ENCODE measurements at places on chromosomes 2 and 18. TPM values are rescaled to one million over a fixed set of nuclear protein-coding genes. Genes with fewer than 3 reads are reported as not detected.

DNA sequence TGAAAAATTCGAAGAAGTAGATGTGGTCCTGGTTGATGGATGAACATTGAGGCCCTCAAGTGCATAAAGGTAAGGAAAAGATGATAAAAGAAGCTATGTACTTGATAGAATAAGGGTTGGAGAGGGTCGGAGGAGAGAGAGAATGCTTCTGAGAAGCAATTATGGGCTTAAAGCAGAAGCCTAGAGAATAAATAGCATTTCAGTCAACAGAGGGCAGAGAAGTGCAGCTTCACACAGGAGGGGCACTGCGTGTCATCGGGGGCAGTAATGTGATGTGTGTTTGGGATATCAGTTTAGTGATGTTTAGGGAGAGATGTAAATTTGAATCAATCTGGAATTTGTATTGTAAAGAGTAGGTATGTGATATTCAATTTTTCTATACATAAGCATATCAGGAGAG, 334.5 kb downstream of the PIK3C3 start:
- no peak for DNase-seq
- no peaks in the 10 kb centered on the region for H3K36me3 ChIP-seq
- no peak overlapping the region for H3K4me3 ChIP-seq
- no peak overlapping the region for H3K27ac ChIP-seq
- no peaks in the 10 kb centered on the region for H3K4me1 ChIP-seq

DNA sequence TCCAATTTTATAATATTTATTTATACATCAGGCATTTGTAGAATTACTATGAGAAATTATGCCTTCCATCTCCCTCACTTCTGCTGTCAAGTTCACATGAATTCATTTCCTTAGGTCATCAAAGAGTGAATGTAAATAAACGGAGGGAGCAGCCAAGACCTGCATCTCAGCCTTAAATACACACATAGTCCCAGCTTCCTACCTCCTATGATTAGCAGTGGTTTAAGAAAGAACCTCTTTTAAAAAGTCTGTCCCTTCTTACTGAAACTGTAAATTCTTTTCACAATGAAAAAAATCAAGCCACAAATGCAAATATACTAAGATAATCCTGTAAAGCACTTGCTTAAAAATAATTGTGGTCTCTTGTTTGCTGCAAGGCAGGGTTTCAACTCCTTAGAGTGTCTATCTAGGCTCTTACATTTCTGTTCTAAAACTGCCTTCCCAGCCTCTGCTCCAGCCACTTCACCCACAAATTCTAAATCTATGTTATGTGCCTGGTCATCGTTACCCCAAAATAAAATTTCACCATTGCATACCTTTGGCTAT, 532.7 kb upstream of the FSHR start:
- H3K4me3 ChIP-seq, result no peak overlapping the region
- H3K4me1 ChIP-seq, result no peaks in the 10 kb centered on the region
- H3K36me3 ChIP-seq, result no peaks in the 10 kb centered on the region

DNA sequence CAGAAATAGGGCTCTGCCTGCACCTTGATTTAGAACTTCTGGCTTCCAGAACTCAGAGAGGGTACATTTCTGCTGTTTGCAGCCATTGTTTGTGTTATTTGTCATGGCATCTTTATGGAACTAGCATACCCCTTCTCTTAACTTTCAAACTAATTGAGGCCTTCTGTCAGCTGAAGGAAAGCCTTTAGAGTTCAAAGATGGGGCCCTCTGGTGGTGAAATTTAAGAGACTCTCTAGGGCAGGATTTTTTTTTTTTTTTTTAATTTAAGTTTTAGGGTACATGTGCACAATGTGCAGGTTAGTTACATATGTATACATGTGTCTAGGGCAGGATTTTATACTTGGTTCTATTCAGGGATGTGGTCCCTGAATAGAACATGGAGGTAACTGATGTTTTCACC, 260.6 kb upstream of the LINC00305 start:
- H3K27ac ChIP-seq, result no peak overlapping the region
- H3K36me3 ChIP-seq, result no peaks in the 10 kb centered on the region
- no peaks in the 10 kb centered on the region for H3K4me1 ChIP-seq
- DNase-seq, result peak; percentile 40

- H3K4me3 ChIP-seq, result peak within 1 kb of the TSS; percentile 71
- H3K27ac ChIP-seq, result peak within 1 kb of the TSS; percentile 94
- H3K36me3 ChIP-seq, result peaks cover 15% of the 10 kb centered on the region
- H3K27me3 ChIP-seq, result no peaks in the 10 kb centered on the region
Observed at GRCh38 chr2:96869822-96870625, at the start of gene SEMA4C. Gene SEMA4C (minus strand): TSS chr2:96870080. CDS start chr2:96867886, 2,194 bp downstream.

- DNase-seq, result peak; percentile 39
- H3K4me3 ChIP-seq, result no peak overlapping the region
- no peak overlapping the region for H3K27ac ChIP-seq
- H3K36me3 ChIP-seq, result no peaks in the 10 kb centered on the region
- no peaks in the 10 kb centered on the region for H3K27me3 ChIP-seq
Observed at GRCh38 chr18:13680612-13681011, 45.7 kb downstream of the FAM210A start.

- H3K4me3 ChIP-seq, result no peak overlapping the region
- H3K27me3 ChIP-seq, result no peaks in the 10 kb centered on the region
- no peaks in the 10 kb centered on the region for H3K36me3 ChIP-seq
- peak; percentile 10 for DNase-seq
- H3K4me1 ChIP-seq, result no peaks in the 10 kb centered on the region
- no peak overlapping the region for H3K27ac ChIP-seq
Observed at GRCh38 chr18:21484851-21485636, 115.5 kb downstream of the ESCO1 start.

DNA sequence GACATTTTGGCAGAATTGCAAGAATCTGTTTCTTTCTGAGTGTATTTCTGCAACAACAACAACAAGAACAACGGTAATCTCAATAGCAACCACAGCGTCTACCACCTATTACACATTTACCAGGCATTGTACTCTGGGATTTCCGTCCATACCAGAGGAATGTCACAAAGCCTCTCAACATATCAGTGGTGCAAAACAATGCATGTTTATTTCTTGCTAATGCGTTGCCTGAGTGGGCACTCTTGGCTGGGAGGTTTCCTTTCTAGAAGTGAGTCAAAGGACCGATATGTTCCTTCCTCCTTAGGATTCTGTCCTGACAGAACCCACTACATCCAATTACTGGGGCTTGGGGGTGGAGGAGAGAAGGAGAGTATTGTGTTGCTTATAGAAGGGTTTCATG, 585.6 kb downstream of the TSN start:
- no peaks in the 10 kb centered on the region for H3K36me3 ChIP-seq
- no peak for DNase-seq
- no peaks in the 10 kb centered on the region for H3K4me1 ChIP-seq
- H3K4me3 ChIP-seq, result no peak overlapping the region
- H3K27ac ChIP-seq, result no peak overlapping the region

- H3K4me3 ChIP-seq, result no peak overlapping the region
- no peak overlapping the region for H3K27ac ChIP-seq
- H3K4me1 ChIP-seq, result no peaks in the 10 kb centered on the region
- no peaks in the 10 kb centered on the region for H3K36me3 ChIP-seq
- DNase-seq, result no peak
Observed at GRCh38 chr18:23440131-23440530, 13.0 kb upstream of the RIOK3 start.

GRCh38 chr18:68387246-68387645, 327.7 kb downstream of the TMX3 start:
- no peak overlapping the region for H3K27ac ChIP-seq
- H3K27me3 ChIP-seq, result no peaks in the 10 kb centered on the region
- H3K36me3 ChIP-seq, result no peaks in the 10 kb centered on the region
- no peak overlapping the region for H3K4me3 ChIP-seq

DNA sequence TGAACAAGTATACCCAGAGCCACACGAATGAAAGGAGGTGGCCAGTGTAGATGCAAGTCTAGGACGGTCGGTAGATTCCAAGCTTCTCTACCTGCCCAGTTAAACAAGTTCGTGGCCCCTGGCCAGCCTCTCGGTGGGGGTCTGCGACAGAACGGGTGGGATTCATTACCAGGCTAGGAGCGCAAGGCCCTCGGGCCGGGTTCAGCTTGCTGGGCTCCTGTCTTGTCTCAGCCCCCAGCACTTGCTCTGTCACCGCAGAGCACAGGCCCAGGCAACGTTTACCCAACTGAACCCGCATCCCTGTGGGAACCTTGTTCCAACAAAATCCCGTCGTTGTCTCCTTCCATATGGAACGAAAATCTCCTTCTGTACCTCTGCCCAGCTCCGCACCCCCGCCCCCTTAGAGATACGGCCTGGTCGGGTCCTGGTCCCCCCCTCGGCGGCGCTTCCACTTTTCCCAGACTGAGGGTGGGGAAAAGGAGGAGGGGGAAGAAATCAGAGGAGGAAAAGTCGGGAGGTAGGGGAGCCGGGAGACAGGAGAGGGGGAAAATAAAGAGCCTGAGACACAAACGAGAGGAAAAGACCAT, 1.9 kb upstream of the EMX1 start:
- H3K27ac ChIP-seq, result no peak overlapping the region
- peaks cover 84% of the 10 kb centered on the region for H3K27me3 ChIP-seq
- H3K36me3 ChIP-seq, result no peaks in the 10 kb centered on the region

DNA sequence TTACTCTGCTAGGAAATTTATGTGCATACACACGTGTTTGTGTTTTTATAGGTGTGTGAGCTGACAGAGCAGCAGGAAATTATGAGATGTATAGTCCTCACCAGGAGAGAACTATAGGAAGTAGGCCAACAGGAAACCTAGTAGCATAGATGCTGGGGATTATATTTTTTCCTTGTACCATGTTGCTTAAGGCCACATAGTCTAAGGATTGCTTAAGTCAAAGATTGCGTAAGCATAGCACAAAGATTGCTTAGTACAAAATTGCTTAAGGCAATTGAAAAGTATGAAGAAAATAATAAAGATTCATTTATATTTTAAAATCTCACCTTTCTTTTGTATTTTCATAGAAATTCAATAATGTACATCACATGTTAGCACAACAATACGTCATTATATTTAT, 18.7 kb upstream of the CCDC102B start:
- no peak overlapping the region for H3K4me3 ChIP-seq
- DNase-seq, result peak; percentile 54
- H3K36me3 ChIP-seq, result no peaks in the 10 kb centered on the region
- H3K4me1 ChIP-seq, result peaks cover 21% of the 10 kb centered on the region
- no peak overlapping the region for H3K27ac ChIP-seq

DNA sequence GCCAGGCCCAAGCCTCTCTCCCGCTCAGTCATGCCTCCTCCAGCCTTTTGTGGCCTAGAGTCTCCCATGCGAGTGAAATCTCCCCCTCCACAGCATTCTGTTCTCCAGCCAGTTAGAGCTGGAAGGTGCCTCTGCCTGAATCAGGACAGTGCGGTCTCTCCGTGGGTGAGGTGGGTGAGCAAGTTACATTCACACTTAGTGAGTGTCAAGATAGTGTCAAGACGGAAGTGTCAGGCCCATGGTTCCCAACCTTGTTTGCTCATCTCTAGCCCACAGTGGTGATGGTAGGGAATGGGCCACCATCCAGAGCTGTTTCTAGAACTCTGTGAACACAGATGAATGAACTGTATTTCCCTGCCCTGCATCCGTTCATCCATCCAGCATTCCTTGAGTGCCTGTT, 59.5 kb downstream of the LPIN1 start:
- H3K4me3 ChIP-seq, result no peak overlapping the region
- DNase-seq, result no peak
- no peaks in the 10 kb centered on the region for H3K27me3 ChIP-seq
- peaks cover 26% of the 10 kb centered on the region for H3K36me3 ChIP-seq

GRCh38 chr18:13605901-13606300, 120.5 kb downstream of the FAM210A start:
- no peaks in the 10 kb centered on the region for H3K27me3 ChIP-seq
- H3K36me3 ChIP-seq, result no peaks in the 10 kb centered on the region
- DNase-seq, result no peak
- no peaks in the 10 kb centered on the region for H3K4me1 ChIP-seq

DNA sequence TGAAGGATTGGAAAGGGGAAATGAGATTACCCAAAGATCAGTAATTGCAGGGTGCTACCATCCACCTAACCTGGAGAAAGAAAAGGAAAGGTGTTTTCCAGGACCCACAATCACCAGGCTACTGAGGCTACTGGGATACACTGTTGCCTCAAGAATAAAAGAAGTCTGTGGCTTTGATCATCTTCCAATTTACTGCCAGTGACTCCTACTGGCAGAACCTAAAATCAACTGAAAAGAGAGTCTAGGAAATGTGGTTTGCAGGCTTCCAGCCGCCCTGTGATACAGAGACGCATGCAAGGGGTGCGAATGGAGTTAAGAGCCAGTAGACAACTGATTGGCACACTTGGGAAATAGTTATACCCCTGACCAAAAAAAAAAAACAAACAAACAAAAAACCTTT, 16.6 kb upstream of the TTL start:
- DNase-seq, result no peak
- no peaks in the 10 kb centered on the region for H3K36me3 ChIP-seq
- H3K27me3 ChIP-seq, result no peaks in the 10 kb centered on the region
- no peaks in the 10 kb centered on the region for H3K4me1 ChIP-seq

DNA sequence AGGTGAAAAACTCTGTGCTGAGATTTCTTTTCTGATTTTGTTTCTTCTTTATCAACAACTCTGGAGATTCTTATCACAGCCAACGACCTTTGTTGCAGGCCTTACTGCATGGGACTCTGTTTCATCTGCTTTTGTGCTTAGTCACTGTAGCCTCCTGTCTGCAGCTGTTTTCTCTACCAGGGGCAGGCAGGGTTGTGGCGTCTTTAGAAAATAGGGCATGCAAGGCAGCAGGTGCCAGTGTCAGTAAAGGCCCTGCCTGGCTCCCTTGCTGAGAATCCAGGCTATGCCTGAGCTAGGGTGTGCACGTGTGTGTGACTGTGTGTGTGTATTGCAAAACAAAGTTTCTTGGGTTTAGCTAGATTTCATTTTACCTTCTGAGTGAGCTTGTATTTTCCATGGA, 14.6 kb upstream of the SLC9A2 start:
- H3K36me3 ChIP-seq, result no peaks in the 10 kb centered on the region
- no peak overlapping the region for H3K27ac ChIP-seq
- peaks cover 2% of the 10 kb centered on the region for H3K27me3 ChIP-seq
- peaks cover 6% of the 10 kb centered on the region for H3K4me1 ChIP-seq

DNA sequence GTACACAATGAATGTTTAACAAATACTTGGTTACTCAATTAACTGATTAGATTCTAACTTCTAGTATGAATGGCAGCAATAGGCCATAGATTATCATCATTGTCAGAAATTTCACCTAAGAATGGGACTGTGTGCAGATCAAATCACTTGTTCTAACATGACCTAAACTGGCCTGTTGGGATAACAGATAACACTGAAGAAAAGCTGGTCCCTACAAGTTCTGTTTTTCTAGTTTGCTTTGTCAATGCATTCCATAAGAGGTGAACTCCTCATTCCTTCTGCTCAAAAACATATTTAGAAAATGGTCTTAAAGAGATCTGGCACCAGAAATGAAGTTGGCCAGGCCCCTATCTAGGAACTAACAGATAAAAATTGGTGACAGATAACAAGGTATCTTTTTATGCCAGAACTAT, 175.4 kb downstream of the THADA start:
- no peak overlapping the region for H3K4me3 ChIP-seq
- no peak overlapping the region for H3K27ac ChIP-seq
- no peaks in the 10 kb centered on the region for H3K27me3 ChIP-seq
- no peaks in the 10 kb centered on the region for H3K36me3 ChIP-seq
- no peak for DNase-seq
- peaks cover 32% of the 10 kb centered on the region for H3K4me1 ChIP-seq

Gene CAD
- total RNA-seq, result 18.3 TPM

Gene TLX2
- total RNA-seq, result not detected

Gene CFC1
- 9.1 TPM for total RNA-seq

Gene CYTIP
- 37.4 TPM for total RNA-seq

Gene ASXL3
- 3.6 TPM for total RNA-seq

Gene DUSP11
- total RNA-seq, result 44.1 TPM

Gene CTAGE1
- 0.06 TPM for total RNA-seq
